ENCODE measurements at places on chromosomes 12 and 14.

GRCh38 chr14:69460093-69460701 lies 24.3 kb upstream of the PLEKHD1 start:
- peak; percentile 62 for DNase-seq

GRCh38 chr14:61812347-61813095 lies 50.3 kb downstream of the SNAPC1 start:
- no peak for DNase-seq

DNA sequence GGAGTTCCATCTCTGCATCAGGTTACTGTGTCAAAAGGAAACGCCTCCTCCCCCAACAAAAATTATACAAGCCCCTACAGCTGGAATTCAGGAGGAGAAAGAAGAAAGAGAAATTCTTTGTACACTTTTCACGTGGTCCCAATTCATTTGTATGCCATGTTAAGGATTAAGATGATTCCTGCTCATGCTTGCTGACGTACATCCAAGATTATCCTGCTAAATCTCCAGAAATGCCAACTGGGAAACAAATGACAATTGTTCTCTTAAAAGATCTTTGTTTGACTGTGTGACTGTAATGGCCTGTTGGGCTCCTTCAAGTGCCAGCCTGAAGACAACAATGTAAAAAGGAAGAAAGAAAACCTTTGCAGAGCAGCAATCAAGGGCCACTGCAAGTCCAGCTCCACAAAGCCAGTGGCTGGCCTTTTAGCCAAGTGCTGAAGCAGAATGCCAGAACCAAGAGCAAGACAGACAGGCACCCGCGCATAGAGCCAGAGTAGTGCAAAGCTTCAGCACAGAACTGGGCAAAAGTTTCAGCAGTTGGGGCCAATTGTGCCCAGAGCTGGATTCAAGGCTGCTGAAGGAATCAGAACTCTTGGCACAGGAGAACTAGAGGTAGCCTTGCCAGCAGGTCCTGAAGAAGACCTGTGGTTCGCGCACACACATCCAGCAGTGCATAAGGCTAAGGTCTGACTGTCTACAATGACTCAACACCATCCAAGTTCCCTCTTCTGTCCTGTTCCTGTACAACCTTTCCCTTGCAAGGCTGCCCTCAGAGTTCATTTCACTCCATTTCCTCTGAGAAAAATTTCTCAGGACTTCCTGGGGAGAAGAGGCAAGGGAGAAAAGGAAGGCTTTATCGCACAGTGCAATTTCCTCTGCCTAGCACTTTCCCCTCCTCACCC lies 209.7 kb upstream of the BMP4 start:
- DNase-seq: no peak

- DNase-seq: no peak
Measured at GRCh38 chr12:9364224-9365176, 156.3 kb upstream of the PZP start.

DNA sequence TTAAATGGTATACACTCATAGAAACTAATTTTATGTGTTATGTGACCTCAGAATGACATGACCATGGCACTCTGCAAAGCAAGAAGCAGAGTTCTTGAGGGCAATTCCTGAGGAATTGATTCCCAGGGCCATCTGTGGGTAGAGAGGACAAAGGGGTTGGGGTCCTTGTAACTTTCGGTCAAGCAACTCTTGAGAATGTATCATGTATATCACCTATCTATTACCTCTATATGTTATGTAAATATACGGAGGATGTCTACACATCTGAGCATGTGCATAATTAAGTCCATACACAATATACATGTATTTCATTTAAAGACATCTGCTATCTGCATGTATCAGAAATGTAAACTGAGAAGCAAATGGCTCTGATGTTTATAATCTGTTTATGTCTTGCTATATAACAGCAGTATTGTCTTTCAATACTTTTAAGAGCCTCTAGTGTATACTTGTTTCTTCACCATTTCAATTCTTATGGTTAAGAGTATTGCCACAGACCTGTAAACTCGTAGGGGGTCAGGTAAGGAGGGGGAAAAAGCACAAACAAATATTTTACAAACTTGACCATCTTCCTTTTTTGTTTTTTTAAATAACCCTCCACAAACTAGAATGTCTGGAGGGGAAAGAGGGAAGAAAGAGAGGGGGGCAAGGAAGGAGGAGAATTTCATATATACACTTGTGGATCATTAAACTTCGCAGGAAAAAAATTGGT lies 4.5 kb downstream of the FOXA1 start:
- no peak for DNase-seq

DNA sequence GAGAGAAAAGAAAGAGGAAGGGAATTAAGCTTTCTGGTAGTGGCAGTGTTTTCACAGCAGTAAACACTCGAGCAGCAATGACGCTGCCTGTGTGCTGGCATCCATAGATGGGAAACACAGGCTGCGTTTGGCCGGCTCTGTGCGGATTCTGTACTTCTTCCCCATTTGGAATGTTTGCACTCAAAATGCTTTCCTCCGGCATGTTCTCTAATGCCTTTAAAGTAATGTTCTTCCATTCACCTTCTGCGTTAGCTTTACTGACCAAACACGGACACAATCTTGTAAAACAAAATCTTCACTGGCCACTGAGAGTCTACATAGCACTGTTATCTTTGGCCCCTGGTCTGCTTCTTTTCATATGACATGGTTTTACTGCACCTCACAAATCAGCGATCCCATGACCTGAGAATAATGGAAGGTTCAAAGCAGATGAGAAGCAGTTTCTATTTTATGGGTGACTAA lies 31.4 kb downstream of the DCP1B start:
- no peak for DNase-seq

- no peak for DNase-seq
Measured at GRCh38 chr12:13602172-13602571, 379.2 kb downstream of the GRIN2B start.

- no peak for DNase-seq
Measured at GRCh38 chr12:127271776-127272175, 995.2 kb upstream of the TMEM132C start.

- no peak for DNase-seq
Measured at GRCh38 chr12:21169878-21170472, 39.0 kb downstream of the SLCO1B1 start.

GRCh38 chr12:111249018-111249370 lies 119.9 kb downstream of the PHETA1 start:
- no peak for DNase-seq
